ENCODE measurements at places on chromosomes 5 and 9. TPM values are rescaled to one million over a fixed set of nuclear protein-coding genes. Genes with fewer than 3 reads are reported as not detected.

The TOR1A gene
- total RNA-seq, result 60.1 TPM

DNA sequence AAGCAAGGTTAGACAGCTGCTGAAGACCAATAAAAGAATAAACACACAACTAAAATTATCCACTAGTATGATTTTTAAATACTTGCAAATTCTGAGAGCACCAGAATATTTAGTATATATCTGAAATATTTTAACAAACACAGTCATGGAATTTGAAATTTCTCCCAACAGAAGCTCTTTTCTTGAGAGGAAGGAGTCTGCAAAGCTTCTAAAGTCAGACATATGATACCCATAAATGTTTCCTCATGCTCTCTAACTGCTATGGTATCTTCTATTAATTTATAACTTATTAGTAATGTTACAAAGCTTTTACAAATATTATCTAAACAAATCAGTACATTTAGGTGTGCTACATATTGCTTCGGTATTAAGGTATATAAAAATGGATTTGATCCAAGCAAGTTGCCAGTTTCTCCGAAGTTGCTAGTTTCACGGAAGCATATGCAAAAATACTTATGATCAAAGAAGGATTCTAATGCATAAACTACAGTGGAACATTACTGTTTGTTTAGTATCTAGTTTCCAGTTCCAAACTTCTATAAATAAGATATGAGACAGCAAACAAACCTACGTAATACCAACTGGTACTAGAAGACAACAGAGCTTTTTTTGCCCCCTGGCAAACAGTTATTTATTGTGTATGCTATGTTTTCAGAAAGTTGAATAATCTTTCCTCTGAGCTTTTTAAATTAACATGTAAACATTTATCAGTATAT lies 22.0 kb downstream of the FNIP1 start:
- no peak overlapping the region for H3K27ac ChIP-seq
- H3K4me3 ChIP-seq, result no peak overlapping the region
- no peak for DNase-seq
- no peaks in the 10 kb centered on the region for H3K4me1 ChIP-seq
- H3K27me3 ChIP-seq, result no peaks in the 10 kb centered on the region

DNA sequence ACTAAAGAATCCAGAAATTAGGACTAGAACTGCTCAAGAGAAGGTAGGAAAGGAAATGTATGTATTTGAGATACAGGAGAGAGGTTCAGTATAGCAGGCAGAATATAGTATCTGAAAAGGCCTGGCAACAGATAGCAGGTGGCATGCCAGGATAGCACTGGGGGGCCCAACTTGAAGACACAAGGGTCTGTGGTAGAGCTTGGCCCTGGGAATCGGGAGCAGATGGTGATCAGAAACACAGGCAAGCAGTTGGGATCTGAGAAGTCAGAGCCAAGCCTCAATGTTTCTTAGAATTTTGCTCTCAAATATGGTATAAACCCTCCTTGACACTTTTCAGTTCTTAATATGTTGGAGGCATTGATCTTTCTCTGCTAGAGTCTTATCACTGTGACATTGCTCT lies 499.8 kb upstream of the CD180 start:
- no peak overlapping the region for H3K27ac ChIP-seq
- peaks cover 16% of the 10 kb centered on the region for H3K36me3 ChIP-seq
- DNase-seq, result no peak
- H3K4me1 ChIP-seq, result no peaks in the 10 kb centered on the region
- H3K27me3 ChIP-seq, result no peaks in the 10 kb centered on the region
- no peak overlapping the region for H3K4me3 ChIP-seq

- H3K36me3 ChIP-seq, result no peaks in the 10 kb centered on the region
- H3K27me3 ChIP-seq, result no peaks in the 10 kb centered on the region
- no peak for DNase-seq
- H3K27ac ChIP-seq, result no peak overlapping the region
- no peak overlapping the region for H3K4me3 ChIP-seq
Observed at GRCh38 chr5:129082225-129083136, 12.1 kb upstream of the ISOC1 start.

DNA sequence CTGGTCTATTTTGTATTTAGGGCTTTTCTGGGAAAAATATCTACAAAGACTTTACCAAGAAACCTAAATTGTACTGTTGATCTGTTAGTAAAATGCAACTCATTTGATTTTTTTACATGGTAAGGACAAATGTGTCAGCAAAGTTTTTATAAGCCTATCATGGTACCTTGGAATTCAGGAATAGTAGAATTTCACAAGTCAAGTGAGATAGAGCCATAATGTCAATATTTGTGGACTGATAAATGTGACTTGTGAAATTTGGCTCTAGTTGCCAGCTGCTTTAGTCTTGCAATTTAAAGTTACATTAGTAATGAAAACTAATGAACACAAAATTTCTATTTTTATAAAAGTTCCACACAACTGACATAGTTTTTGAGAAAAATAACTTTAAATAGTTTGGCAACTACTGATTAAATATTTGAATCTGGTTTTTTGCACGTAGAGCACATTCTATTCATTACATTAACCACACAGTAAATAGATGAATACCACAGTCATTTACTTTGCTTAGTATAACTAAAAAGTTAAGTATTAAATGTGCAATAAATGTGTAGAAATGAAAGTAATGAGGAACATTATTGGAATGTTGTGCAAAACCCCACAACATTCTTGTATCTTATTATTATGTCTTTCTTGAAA lies 41.2 kb upstream of the RIOK2 start:
- DNase-seq, result no peak
- H3K4me3 ChIP-seq, result no peak overlapping the region
- no peaks in the 10 kb centered on the region for H3K27me3 ChIP-seq
- no peaks in the 10 kb centered on the region for H3K36me3 ChIP-seq
- H3K27ac ChIP-seq, result no peak overlapping the region

DNA sequence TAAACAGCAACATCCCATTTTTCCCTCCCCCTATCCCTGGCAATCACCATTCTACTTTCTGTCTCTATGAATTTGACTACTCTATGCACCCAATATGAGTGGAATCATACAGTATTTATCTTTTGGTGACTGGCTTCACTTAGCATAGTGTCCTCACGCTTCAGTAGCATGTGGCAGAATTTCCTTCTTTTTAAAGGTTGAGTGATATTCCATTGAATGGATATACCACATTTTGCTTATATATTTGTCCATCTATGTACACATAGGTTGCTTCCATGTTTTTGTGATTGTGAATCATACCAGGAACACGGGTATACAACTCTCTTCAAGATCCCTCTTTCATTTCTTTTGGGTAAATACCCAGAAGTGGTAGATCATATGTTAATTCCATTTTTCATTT lies 69.9 kb downstream of the CERT1 start:
- no peak overlapping the region for H3K27ac ChIP-seq
- no peaks in the 10 kb centered on the region for H3K4me1 ChIP-seq
- H3K27me3 ChIP-seq, result no peaks in the 10 kb centered on the region

- no peak overlapping the region for H3K27ac ChIP-seq
- H3K4me1 ChIP-seq, result no peaks in the 10 kb centered on the region
- no peak overlapping the region for H3K4me3 ChIP-seq
- H3K36me3 ChIP-seq, result no peaks in the 10 kb centered on the region
- no peak for DNase-seq
- H3K27me3 ChIP-seq, result no peaks in the 10 kb centered on the region
Observed at GRCh38 chr5:67770431-67771025, 445.0 kb upstream of the PIK3R1 start.

- no peak for DNase-seq
- H3K27ac ChIP-seq, result no peak overlapping the region
- H3K4me3 ChIP-seq, result no peak overlapping the region
- no peaks in the 10 kb centered on the region for H3K27me3 ChIP-seq
- H3K36me3 ChIP-seq, result no peaks in the 10 kb centered on the region
Observed at GRCh38 chr5:127865273-127865672, 162.1 kb downstream of the CCDC192 start.

DNA sequence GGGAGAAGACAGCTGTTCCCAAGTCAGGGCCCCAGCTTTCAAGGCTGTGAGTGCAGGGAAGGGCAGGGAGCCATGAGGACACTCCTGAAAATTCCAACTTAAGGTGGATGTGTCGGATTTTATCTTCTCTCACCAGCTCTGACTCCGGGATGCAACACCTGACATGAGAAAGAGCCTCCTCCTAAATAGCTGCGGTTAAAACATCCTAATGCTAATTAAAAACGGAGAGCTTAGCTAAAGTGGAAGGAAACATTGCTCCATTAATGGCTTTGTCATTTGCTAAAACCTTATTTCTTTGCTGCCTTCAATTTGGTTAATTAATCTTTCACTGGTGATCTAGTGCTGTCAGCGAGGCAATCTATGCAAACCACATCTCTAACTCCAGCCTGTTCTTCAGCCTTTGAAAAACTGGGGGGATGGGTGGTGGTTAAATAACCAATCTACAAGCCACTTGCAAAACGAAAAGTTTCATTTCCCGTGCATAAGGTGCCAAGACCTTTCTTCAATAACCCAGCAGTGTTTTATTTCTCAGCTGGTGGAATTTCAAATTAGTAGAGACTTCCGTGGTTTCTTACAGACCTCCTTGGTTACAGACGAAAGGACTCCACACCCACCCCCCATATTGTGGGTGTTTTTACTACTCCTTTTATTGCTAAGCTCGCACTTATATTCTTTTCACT lies 379.6 kb downstream of the MLLT3 start:
- no peaks in the 10 kb centered on the region for H3K27me3 ChIP-seq
- no peaks in the 10 kb centered on the region for H3K36me3 ChIP-seq
- no peak for DNase-seq
- no peak overlapping the region for H3K27ac ChIP-seq
- no peak overlapping the region for H3K4me3 ChIP-seq

DNA sequence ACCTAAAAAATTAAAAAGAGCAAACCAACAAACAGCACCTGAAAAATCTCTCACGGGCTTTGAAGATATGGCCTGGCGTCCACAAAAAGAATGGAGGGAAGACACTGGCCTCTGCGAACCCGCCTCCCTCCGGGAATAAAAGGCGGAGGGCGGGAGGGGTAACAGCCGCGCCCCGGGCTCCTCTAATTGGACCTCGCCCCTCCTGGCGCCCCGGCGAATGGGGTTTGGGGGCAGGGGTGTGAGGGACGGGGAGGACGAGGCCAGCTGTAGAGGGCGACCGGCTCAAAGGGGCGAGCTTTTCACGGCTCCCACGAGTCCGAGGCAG lies 753 bp downstream of the FANCC start:
- H3K36me3 ChIP-seq, result no peaks in the 10 kb centered on the region
- peak; percentile 94 for DNase-seq
- H3K27me3 ChIP-seq, result no peaks in the 10 kb centered on the region
- no peaks in the 10 kb centered on the region for H3K4me1 ChIP-seq

DNA sequence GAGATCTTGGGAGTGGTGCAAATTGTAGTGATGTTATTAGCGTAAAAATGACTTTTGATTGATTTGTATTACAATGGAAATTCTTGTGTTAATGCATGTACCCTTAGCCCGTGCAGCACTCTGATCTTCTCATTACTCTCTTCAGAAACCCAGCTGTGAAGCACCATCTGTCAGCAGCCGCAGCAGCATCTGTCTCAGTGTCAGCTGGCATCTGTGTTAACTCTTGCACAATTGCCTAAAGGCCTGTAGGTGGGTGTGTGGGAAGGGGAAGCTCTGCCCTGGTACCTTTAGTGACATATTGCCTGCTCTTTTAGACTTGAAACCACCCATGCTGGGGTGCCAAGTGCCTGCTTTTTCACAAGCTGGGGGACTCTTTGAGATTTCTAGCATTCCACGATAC lies 101.3 kb downstream of the FBXL7 start:
- DNase-seq, result no peak
- H3K4me1 ChIP-seq, result peaks cover 3% of the 10 kb centered on the region
- no peak overlapping the region for H3K4me3 ChIP-seq
- no peak overlapping the region for H3K27ac ChIP-seq
- peaks cover 9% of the 10 kb centered on the region for H3K36me3 ChIP-seq
- no peaks in the 10 kb centered on the region for H3K27me3 ChIP-seq

GRCh38 chr5:180421672-180422071 lies 68.5 kb upstream of the GFPT2 start:
- no peak overlapping the region for H3K27ac ChIP-seq
- no peak for DNase-seq
- H3K4me1 ChIP-seq, result no peaks in the 10 kb centered on the region
- no peak overlapping the region for H3K4me3 ChIP-seq
- no peaks in the 10 kb centered on the region for H3K36me3 ChIP-seq
- no peaks in the 10 kb centered on the region for H3K27me3 ChIP-seq

DNA sequence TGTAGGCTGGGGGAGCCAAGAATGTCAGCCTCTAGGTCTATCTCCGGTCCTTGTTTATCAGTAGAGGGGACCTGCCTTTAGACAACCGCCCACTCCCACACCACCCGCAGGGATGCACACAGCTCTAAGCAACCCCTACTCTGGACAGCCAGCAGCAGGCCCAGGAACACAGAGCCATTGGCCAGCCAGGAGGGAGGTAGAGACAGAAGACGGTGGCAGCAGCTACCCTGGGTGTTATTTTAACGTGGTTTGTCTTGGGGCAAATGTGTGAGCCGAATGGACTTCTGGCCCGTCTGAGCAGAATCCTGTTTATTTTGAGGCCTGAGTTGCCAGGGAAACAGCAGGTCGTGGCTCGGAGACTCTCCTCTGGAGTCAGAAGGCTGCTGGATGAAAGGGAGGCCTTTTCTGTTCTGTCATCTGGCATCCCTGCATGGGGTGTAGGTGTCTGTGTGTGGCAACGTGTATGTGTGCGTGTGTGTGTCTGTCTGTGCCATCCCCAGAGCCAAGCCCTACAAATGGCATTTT lies 382 bp upstream of the FGF1 start:
- H3K27ac ChIP-seq, result no peak overlapping the region
- H3K27me3 ChIP-seq, result no peaks in the 10 kb centered on the region
- no peaks in the 10 kb centered on the region for H3K36me3 ChIP-seq

DNA sequence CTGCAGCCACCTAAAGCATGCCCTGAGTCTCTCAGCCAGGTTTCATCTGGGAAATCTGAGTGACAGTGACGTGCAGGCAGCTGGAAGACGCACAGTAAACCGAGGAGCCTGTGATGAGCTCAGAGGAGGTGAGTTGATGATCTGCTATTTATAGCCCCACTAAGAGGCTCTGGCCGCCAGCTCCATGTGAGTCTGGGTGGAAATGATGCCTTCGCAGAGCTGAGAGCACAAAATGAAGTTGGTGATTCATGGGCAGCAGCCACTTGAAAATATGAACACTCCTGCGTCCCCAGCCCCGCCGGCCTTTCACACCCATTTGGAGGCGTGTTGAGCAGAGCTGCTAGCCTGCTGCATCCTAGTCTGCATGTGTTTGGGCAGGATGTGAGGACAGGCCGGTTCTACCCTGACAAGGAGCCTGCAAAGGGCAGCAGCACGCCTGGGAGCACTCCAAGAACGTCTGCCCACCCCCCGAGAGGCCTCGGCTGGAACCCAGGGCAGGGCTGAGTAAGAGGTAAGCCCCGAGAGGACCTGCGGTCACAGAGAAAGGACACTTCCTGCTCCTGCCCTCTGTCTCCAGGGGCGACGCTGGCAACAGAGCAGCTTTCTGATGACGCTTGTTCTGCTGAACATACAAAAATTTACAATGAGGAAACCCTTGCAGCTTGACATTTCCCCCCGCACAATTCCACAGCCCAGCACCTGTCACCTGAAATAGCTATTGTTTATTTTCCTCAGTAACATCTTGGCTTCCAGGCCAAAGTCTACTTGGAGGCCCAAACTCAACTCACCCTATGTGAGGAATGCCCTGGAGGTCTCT lies 25.1 kb upstream of the CDKN2AIPNL start:
- H3K27me3 ChIP-seq, result no peaks in the 10 kb centered on the region
- H3K4me1 ChIP-seq, result peaks cover 2% of the 10 kb centered on the region
- H3K36me3 ChIP-seq, result 0 out of 2 replicates have a peak, but pooled peaks cover 10% of the 10 kb centered on the region
- H3K27ac ChIP-seq, result no peak overlapping the region

Data from H9 (cell line).